ENCODE measurements at places on chromosomes 2 and 18. TPM values are rescaled to one million over a fixed set of nuclear protein-coding genes. Genes with fewer than 3 reads are reported as not detected.

Gene PMAIP1
- total RNA-seq = 5.5 TPM

Gene HOXD13
- not detected for total RNA-seq

Gene SNED1
- total RNA-seq = 18.1 TPM

Gene SERPINB3
- 0.05 TPM for total RNA-seq

Gene SCN3A
- total RNA-seq = 0.50 TPM

Gene WDR35
- 2.0 TPM for total RNA-seq

Gene IL36B
- total RNA-seq = not detected

Gene TCF23
- total RNA-seq = under 0.01 TPM

Gene FEV
- not detected for total RNA-seq

Gene LIMS4
- total RNA-seq = 0.56 TPM

Gene CNGA3
- not detected for total RNA-seq

Gene NUP35
- 13.4 TPM for total RNA-seq

DNA sequence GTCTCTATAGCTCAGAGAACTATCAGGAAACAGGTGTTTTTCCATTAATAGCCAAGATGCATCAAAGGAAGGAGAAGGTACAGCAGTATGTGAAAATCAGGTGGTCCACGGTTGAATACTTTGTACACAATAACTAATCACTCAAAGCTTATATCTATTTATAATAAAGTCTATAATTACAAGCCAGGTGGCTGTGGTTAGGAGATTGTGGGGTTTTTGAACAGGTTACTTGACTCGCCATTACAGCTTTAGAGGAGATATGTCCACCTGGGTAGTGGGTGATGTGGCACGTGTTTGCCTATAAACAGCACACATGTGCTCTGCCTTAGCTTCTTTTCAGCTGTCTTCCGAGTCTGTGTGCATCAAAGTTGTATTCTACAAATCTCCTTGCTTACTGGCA is 892.2 kb upstream of the ZEB2 start:
- no peak for DNase-seq

- no peak for DNase-seq
These were observed 588 bp downstream of the OTX1 start for GRCh38 chr2:63051042-63051794.

GRCh38 chr2:111897924-111898702 is at the start of gene MERTK:
MERTK (plus strand) TSS chr2:111898607; CDS start chr2:111898736, 129 bp downstream.
- peak; percentile 77 for DNase-seq

- no peak for DNase-seq
These were observed 139.4 kb upstream of the CWC22 start for GRCh38 chr2:180146541-180146940.

- no peak for DNase-seq
These were observed 621.2 kb upstream of the ACVR2A start for GRCh38 chr2:147223553-147224060.

- no peak for DNase-seq
These were observed 63.9 kb upstream of the PHLPP1 start for GRCh38 chr18:62651276-62652056.

DNA sequence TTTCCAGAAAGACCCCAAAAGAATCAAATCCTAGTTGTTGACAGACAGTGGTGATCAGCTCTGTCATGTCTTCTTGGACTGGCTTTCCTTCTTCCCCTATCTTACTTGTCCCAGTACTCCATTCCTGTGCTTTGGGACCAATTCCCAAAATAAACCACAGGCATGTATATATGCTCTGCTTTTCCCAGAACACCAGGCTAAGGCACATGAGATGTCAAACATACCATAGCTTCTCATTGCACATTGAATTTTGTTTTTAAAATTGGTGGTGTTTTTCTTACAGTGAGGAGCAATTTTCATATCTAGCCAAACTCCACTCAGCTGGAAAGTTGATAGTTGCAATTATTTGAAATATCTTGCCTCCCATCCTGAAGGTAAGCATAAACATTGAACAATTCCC is 88.9 kb upstream of the RGPD4 start:
- no peak for DNase-seq

GRCh38 chr2:177906041-177906718 is 166.4 kb downstream of the PDE11A start:
- DNase-seq = peak; percentile 75

GRCh38 chr2:64753399-64753798 is 99.7 kb upstream of the SERTAD2 start:
- no peak for DNase-seq

- DNase-seq = no peak
These were observed 157.1 kb downstream of the BAZ2B start for GRCh38 chr2:159459279-159459678.

DNA sequence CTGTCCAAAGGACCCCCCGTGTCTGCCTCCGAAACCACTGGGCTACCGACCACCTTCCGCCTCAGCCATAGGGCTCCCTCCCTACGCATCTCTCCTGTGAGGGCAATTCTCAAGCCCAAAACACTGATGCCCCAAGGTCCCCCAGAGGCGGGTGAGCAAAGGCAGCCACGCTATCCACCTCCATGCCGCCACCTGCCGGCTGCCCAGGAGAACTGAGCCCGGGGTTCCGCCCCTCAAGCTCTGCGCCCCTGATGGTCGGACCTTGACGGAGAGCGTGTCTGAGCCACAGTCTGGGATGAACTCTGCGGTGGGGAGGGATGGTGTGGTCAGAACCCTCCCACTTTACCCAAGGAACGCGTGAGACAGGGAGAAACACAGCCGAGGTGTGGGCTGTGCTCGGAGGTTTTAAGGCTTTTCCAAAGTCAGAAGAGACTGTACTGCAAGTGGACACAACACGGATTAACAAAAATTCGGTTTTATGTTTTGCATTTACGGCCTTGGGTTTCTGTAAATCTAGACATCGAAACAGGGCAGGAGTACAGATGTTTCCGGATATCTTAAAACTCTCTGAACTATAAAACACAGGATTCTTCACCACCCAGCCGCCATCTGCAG is 114.1 kb downstream of the ZNF516 start:
- DNase-seq = no peak

- DNase-seq = no peak
These were observed 18.7 kb downstream of the DBI start for GRCh38 chr2:119385466-119385865.

DNA sequence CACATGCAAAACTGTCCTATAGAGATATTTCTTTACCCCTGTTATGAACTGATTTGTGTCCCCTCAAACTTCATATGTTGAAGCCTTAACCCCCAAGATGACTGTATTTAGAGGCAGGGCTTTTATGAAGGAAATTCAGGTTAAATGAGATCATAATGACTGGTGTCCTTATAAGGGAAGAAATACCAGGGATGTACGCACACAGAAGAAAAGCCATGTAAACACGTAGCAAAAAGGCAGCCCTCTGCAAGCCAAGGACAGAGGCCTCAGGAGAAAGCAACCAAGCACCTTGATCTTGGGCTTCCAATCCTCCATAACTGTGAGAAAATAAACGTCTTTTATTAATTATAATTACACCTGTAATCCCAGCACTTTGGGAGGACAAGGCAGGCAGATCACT is 101.3 kb upstream of the NDUFV2 start:
- no peak for DNase-seq

DNA sequence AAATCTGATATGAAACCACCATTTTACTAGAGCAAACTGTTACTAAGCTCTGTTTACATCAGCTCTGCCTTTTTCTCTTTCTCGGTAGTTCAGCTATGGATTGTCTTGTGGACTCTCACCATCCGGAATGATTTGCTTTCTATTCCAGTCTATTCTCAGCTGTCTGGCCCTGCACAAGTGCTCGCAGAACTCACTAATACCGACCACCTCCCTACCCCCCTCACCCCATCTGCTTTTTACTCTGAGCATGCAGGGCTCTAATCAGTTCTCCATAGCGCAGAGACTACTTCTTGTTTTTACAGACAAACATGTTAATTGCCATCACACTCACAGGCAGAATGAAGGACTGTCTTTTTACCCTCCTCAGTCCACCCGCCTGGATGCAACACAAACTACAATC is 180.7 kb upstream of the POU3F3 start:
- no peak for DNase-seq

DNA sequence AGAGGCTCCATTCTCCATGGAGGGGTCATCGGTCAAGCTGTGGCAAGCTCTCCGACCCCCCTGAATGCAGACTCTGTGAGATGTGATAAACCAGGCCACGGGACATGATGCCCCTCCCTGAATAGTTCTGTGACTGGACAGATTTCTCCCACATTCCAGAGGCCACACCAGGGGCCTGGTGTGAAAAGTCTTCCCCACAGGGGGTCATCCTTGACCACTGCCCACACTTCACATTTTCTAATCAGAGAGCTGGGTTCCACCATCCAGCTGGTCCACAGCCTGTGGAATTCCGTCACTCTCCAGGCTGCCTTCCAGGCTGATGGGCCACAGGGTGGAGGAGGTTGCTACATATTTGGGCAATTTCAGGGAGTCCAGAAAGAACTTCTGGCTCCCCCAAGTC is 51.3 kb upstream of the CYRIA start:
- no peak for DNase-seq

DNA sequence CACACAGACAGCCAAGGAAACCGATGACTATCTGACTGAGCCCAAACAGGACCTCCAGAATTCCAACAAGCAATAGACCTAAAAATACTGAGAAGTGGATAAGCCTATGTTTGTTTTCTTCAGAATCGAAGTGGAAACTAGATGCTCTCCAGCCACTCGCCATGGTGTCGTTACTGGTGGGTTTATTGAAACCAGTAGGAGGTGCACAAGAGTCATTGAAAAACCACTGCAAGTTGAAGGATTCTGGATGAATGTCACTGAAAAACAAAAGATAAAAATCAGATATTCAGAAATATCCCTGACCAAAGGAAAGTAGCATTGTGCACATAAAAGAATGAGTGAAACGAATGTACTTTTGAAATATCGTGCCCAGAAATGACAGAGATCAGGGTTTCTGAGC is 15.3 kb downstream of the TM4SF20 start:
- DNase-seq = no peak

GRCh38 chr18:63087421-63088230 is 231.9 kb downstream of the BCL2 start:
- DNase-seq = no peak

GRCh38 chr18:27771571-27771970 is 405.4 kb downstream of the CDH2 start:
- DNase-seq = no peak

GRCh38 chr18:72013427-72013850 is 530.7 kb downstream of the CBLN2 start:
- DNase-seq = no peak

GRCh38 chr2:73614997-73615396 is 27.2 kb downstream of the NAT8 start:
- no peak for DNase-seq

DNA sequence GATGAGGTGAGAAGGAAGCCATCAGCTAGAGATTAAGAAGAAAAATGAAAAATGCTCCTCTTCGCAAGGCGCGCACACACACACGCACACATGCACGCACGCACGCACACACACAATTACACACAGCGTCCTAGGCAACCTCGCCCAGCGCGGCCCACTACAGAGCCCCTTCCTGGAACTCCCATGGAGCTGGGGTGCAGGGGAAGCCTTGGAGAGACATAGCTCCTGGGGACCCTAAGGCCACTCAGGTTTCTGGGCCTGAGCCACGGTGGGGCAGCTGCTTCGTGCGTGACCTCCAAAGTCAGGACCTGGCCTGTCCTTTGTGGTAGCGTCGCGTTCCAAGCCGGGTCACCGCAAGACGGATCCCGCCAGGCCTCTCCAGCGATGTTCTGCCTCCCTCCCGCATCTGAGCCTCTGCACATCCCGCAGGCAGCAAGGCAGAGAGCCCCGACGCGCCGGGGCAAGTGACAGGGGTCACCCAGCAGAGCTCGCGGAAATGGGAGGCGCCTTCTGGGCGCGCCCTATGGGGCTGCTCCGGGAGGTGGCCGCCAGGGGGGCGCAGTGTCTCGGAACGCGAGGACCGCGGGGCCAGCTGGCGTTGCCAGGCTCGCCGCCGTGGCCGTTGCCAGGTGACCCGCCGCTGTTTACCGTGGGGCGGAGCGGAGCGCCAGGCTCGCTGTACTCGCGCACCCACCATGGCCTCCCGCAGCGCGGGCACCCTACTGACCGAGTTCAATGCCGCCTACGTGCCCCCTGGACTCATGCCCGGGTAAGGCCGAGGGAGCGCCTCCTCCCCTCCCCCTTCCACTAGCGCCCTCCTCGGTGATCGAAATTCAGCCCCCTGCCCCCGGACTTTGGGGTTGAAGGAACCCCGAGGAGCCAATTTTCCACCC is 79.0 kb downstream of the CIB4 start:
- DNase-seq = no peak

DNA sequence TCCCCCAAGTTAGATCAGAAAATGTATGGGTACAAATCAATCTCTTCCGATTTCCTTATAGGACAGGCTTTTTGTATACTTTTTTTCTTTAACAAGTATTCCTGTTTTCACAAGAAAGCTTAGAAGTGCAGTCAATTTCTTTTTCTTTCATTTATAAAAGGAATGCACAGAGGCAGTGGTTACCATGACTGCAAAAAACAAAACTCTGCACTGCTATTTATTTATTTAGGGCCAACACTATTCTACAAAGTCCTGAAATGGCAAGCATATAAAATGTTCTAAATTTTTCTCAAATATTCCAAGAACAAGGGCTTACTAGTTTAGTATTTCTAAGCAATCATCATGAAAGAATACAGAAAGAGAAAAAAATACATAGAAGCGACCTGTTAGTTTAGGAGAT is 22.2 kb downstream of the ATAD2B start:
- DNase-seq = no peak

- no peak for DNase-seq
These were observed 12.6 kb upstream of the SLC9A4 start for GRCh38 chr2:102460467-102460866.

- no peak for DNase-seq
These were observed 42.5 kb downstream of the LRRC30 start for GRCh38 chr18:7273301-7273921.

GRCh38 chr2:220779931-220780330 is 792.2 kb downstream of the EPHA4 start:
- no peak for DNase-seq

Data from liver (tissue), 10 donors.